ENCODE measurements at places on chromosomes 11 and 22.
A peak's percentile ranks its signal among the peaks of the same experiment; 100 is the strongest.

DNA sequence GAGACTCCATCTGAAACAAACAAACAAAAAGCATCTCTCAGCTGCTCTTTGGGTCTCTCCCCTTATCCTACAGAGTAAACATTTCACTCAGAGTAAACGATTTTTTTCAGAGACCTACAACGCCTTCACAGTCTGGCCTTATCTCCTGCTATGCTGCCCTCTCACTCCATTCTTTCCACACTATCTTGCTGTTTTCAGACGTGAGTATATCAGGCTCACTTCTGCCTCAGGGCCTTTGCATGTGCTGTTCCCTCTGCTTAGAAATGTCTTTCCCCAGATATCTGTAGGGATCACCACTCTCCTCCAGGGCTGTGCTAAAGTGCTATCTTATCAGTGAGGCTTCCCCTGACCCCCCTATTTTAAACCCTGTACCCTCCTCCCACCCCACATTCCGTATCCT, 6.5 kb downstream of the RIBC2 start:
- no peak for DNase-seq

DNA sequence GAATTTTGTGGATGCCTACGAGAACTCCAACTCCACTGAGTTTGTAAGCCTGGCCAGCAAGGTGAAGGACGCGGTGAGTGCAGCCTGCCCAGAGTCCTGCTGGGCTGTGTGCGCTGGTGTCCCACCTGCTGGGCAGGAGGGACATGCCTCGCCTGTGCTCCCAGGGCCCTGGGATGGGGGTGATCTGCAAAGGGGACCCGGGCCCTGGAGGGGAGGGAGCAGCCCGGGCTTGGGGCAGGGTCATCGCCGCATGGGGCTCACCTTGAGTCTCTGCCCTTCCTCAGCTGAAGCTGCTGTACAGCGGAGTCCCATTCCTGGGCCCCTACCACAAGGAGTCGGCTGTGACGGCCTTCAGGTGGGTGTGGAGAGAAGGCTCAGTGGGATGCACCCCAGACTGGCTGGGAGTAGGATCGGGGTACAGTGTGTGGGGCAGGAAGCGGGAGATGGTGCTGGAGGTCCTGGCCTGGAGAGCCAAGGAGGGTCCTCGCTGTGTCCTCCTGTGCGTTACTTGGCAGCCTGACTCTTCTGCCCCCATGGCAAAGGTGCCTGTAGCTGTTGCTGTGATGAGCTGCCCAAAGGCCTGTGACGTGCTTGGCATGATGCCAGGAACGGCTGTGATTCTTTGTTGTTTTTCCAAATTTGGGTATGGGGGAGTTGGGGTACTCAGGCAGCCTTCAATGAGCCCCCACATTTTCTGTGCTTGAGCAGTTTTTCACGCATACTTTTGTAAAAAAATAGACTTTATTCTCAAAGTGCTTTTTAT, 29.2 kb downstream of the ST14 start:
- DNase-seq, result no peak

DNA sequence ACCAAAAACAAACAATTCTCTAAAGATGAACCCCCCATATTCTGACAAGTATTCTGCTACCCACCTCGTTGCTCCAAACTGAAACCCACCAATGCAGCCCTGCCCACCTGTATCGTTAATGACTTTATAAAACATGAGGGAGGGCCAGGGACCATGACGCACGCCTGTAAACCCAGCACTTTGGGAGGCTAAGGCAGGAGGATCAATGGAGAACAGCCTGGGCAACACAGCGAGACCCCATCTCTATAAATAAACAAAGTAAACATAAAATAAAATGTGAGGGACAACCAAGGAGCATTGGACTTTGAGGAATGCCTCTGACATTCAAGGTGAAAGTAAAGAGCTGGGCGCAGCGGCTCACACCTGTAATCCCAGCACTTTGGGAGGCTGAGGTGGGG, 39.8 kb upstream of the ATXN10 start:
- DNase-seq, result peak; percentile 49

- DNase-seq, result no peak
Measured at GRCh38 chr11:57460022-57460757, at the start of gene RTN4RL2. RTN4RL2 (plus strand) TSS chr11:57460528; CDS start chr11:57460866, 338 bp downstream.

GRCh38 chr11:70085815-70086769, 8.0 kb downstream of the ANO1 start:
- DNase-seq, result no peak

GRCh38 chr11:72807021-72807693, 7.1 kb upstream of the ATG16L2 start:
- no peak for DNase-seq

DNA sequence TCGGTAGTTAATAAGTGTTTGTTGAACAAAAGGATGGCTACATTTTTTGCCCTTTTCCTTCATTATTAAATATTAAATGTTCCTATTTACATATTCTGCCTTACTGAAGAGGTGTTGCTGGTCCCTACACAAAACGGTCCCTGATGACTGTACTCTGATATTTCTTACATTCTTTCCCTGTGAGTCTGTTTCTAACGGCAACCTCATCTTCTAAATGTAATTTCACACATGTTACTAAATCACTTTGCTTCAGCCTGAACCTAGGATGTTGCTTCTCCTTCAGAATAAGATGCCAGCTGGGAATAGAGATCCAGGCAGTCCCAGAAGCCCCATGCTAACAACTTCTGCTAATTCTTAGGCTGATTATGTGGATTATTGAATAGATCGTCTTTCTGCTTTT, 50.3 kb downstream of the SPON1 start:
- DNase-seq, result no peak

GRCh38 chr11:88799771-88800500, 265.8 kb downstream of the GRM5 start:
- no peak for DNase-seq

- DNase-seq, result no peak
Measured at GRCh38 chr11:36326524-36327419, 30.7 kb downstream of the PRR5L start.

GRCh38 chr11:111367411-111368284, 11.4 kb downstream of the POU2AF1 start:
- DNase-seq, result no peak

GRCh38 chr11:64792482-64792881, 10.5 kb downstream of the MAP4K2 start:
- peak; percentile 76 for DNase-seq

DNA sequence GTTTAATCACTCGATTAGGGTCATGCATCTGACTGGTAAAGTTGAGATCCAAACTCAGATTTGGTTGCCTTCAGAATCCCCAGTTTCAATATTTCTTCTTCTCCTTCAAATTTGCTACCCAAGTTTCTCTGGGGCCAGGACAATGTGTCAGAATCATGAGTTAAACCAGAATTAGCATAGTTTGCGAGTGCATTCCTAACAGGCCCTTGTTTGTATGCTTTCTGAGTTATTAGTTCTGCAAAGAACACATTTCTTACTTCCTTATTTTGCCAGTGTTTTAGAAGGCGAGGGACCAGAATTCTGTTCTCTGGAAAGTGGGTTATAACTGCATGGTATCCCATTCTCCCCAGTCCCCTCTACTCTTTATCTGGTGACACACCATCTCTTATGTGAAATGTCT, 112.0 kb downstream of the ARL14EP start:
- DNase-seq, result no peak

DNA sequence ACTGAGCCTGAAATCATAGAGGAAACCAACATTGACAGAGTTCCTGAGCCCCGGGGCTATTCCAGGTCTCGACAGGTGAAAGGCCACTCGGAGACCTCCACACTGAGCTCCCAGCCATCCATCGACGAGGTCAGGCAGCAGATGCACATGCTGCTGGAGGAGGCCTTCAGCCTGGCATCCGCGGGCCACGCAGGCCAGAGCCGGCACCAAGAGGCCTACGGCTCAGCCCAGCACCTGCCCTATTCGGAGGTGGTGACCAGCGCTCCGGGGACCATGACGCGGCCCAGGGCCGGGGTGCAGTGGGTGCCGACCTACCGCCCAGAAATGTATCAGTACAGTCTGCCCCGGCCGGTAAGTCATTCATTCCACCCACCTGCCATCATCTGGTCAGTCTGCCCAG, 54.9 kb downstream of the C11orf91 start:
- DNase-seq, result no peak

- no peak for DNase-seq
Measured at GRCh38 chr22:17888855-17889254, 114.6 kb upstream of the BID start.

GRCh38 chr11:62832336-62833234, at the start of gene TEX54:
TEX54 (minus strand) TSS chr11:62832841.
- DNase-seq, result no peak

DNA sequence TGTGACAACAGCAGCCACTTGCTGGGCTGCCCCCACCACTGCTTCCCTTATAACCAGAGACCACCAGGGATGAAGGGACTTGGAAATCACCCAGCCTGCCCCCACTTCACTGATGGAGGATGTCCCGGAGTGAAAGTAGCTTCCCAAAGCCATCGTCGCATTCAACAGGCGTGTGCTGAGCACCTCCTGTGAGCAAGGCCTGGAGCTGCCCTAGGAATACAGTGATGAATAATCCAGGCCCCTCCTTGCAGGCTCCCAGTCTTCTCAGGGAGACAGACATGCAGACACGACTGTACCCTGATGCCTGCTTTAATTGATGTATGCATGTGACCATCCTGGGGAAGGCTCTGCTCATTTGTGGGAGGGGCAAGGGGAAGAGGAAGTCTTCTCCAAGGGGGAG, 22.6 kb downstream of the PTPN5 start:
- DNase-seq, result no peak

- DNase-seq, result no peak
Measured at GRCh38 chr11:131025020-131025419, 108.7 kb upstream of the SNX19 start.

- no peak for DNase-seq
Measured at GRCh38 chr22:50303848-50304527, 3.5 kb downstream of the PLXNB2 start.

GRCh38 chr22:19730198-19730597, 6.9 kb downstream of the GP1BB start:
- no peak for DNase-seq

GRCh38 chr11:13663631-13664071, 4.8 kb upstream of the FAR1 start:
- no peak for DNase-seq

GRCh38 chr11:94926271-94926625, 47.1 kb downstream of the CWC15 start:
- no peak for DNase-seq

- DNase-seq, result no peak
Measured at GRCh38 chr11:89321401-89321800, 143.7 kb downstream of the TYR start.

DNA sequence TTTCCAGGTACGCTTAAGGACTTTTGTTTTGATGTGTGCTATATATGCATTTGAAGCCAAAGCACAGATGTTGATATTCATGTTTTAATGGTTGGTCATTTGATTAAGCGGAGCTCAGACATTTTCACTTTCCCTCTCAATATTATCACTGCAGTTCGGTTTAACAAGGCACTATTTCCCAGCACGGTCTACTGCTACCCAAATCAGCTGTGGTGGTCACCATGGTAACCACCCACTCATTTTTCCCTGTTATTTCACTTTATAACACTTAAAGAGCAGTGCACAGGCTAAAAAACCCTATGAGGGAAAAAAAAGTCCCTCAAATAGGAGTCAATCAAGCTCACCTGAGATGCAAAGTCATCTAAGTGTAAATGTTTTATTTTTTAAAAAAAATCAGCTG, 439.6 kb upstream of the CCDC90B start:
- DNase-seq, result no peak

GRCh38 chr22:47168441-47168840, 406.0 kb downstream of the TBC1D22A start:
- peak; percentile 69 for DNase-seq

DNA sequence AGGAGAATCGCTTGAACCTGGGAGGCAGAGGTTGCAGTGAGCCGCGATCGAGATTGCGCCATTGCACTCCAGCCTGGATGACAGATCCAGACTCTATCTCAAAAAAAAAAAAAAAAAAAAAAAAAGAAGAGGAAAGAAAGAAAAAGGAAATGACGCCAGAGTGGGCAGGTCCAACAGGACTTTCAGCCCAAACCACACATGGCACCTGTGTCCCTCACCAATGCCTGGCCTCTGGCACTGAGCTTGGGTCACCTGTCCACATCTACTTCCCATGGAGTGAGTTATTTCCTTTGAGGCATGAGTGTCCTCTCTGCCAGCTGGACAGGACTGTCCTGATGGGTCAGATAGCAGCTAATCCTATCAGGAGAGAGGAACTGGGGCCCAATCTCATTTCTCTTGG, 15.2 kb upstream of the GCAT start:
- DNase-seq, result no peak

GRCh38 chr11:69348414-69349235, 54.7 kb downstream of the MYEOV start:
- DNase-seq, result peak; percentile 39

DNA sequence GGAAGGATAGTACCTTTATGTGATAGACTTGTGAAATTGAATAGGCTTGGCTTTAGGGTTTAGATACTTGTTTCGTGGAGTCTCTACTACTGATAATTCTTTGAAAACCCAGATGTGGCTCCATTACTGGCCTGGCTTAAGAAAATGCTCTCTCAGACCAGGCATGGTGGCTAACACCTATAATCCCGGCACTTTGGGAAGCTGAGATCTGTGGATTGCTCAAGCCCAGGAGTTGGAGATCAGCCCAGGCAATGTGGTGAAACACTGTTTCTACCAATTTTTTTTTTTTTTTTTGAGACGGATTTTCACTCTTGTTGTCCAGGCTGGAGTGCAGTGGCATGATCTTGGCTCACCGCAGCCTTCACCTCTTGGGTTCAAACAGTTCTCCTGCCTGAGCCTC, 40.9 kb downstream of the ATG13 start:
- DNase-seq, result no peak

GRCh38 chr22:25735650-25736049, 6.3 kb upstream of the MYO18B start:
- DNase-seq, result no peak

- no peak for DNase-seq
Measured at GRCh38 chr11:117096201-117096991, 1.8 kb downstream of the SIK3 start.

Data from mesenteric fat pad (tissue), 1 donor.